Stimulated activated CD8-positive, alpha-beta memory T cell treated with anti-CD3 and anti-CD28 coated beads, Interleukin-15, amount 100 ng/mL, for 1 hour (primary cell): ENCODE measurements at places on chromosomes 7 and 10.

DNA sequence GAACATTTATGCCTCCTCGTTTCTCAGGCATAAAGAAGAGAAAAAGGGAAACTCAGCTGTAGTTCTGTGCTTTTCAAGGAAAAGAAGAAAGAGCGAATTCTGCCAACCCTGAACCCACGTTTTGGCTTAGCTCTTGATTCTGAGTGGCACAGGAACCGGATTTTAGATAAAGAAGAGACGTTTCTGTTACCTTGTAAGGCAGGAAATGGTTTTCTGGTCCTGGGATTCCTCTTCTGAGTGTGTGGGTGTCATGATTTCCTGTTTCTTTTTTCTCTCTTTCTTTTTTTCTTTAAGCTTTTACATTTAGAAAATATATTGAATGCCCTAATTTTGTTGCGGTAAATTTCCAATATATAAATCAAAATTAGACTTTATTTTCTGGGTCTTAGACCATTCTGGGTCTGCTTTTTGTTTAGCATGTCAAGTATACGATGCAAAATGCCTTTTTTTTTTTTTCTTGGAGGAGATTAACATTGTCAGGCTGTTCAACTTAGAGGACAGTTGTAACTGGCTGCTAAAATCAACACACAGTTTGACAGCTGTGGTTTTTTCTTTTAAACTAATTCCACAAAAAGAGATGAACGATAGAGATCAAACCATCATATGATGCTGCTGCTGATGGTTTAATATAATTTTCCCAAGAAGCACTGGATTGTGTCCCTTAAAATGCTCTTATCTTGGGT, 190.8 kb downstream of the GATA3 start:
- DNase-seq, result no peak

- DNase-seq, result no peak
Measured at GRCh38 chr10:22824984-22825383, 102.9 kb upstream of the ARMC3 start.

GRCh38 chr7:133511252-133511651, 258.4 kb downstream of the EXOC4 start:
- no peak for DNase-seq

- no peak for DNase-seq
Measured at GRCh38 chr7:151198945-151199848, 11.1 kb downstream of the H2BK1 start.

DNA sequence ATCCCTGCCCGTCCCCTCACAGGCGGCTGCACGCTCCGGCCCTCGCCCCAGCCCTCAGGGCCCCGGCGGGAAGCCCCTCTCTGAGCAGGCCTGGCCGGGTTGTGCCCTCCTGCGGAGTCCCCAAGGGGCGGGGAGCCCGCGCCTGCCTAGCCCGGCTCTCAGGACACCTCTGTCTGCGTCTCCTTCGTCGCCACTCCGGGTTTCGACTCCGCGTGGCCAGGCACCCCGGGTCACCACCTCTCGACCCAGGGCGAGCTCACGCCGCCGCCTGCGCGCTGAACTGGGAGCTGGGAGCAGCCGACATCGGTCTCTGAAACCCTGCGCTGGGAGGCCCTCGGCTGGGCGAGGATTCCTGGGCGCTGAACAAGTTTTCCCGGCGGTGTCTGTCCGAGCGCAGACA, 6.2 kb upstream of the OGDHL start:
- DNase-seq, result no peak

DNA sequence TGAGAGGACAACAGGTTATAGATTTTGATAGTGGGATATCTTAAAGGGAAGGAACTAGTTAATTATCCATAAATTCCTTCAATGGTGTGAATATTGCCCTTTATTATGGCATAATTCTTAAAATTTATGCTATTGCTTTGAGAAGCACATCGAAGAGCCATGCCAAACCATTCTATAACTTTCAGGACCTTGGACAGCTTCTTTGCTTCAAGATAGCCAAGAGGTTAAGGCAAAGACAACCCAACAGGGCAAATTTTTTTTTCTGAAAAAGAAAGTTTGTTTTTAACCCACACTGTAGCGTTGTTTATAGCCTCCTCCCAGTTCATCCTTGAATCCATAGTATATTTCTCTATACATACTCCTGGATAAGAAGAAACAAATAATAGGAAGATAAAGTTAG, 103.2 kb downstream of the NRG3 start:
- no peak for DNase-seq

- no peak for DNase-seq
Measured at GRCh38 chr7:98681951-98682350, 64.9 kb downstream of the NPTX2 start.

DNA sequence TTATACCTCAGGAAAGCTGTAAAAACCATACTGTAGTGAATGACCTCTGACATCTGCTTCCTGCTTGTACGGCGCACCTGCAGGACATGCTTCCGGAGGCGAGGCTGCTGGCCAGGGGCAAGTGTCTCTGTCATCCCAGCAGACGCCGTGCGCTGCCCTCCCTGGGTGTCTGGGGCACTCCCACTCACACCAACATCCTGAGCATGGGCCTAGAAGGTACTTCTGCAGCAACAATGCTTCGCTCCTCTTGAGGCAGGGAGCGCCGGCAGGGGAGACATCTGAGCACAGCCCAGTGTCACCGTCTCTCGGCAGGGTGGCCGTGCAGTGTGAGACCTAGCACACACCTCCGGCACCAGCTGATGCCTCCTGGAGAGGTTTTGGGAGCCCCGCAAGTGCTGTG, 269.2 kb downstream of the MAD1L1 start:
- no peak for DNase-seq

DNA sequence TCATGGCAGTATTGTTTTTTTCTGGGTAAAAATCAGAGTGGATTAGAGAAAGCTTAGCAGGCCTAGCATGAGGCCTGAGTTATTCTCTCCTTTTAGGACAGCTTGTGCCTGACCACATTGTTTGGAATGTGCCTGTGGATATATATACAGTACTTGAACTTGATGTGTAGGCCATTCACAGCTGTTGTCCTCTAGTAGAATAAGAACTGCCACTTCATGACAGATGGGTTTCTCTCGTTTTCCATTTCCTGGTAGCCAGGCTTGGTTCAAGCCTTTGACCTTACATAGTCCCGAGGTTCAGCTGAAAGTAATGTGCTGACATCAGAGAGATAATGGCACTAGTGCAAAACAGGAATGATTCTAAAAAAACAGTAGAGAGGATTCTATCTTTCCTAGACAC, 473.9 kb downstream of the AUTS2 start:
- DNase-seq, result no peak

- DNase-seq, result no peak
Measured at GRCh38 chr10:47458466-47459154, 25.3 kb downstream of the ANXA8 start.

DNA sequence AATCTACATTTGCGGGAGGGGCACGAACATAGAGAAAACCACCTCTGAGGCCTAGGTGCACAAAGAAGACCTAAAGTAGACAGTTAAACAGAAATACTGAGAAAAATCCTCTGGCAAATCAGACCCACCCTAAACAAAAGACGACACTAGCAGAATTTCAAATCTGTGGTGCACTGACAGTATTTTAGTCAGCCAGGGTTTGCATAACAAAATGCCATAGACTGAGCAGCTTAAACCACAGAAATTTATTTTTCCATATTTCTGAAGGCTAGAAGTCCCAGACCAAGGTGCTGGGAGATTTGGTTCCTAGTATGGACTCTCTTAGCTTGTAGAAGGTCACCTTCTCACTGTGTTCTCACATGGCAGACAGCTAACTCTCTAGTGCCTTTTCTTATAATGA, 26.3 kb downstream of the IPMK start:
- no peak for DNase-seq

GRCh38 chr10:16583382-16583781, 61.7 kb upstream of the C1QL3 start:
- no peak for DNase-seq

DNA sequence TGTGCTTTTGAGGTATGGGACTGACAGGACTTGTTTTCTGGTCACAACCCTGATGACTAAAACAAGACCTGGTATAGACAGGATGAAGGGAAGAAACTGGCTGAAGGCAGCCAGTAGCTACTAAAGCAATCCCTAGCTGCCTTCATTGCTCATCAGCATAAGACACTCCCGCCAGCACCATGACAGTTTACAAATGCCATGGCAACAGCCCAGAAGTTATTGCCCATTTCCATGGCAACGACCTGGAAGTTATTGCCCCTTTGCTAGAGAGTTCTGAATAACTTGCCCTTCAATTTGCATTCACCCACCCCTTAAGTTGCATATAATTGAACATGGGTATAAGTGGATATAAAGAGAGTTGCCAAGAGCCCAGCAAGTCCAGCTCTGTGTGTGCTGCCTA, 169.6 kb upstream of the FAM171A1 start:
- no peak for DNase-seq

- DNase-seq, result no peak
Measured at GRCh38 chr7:151693140-151693539, 173.4 kb upstream of the RHEB start.

DNA sequence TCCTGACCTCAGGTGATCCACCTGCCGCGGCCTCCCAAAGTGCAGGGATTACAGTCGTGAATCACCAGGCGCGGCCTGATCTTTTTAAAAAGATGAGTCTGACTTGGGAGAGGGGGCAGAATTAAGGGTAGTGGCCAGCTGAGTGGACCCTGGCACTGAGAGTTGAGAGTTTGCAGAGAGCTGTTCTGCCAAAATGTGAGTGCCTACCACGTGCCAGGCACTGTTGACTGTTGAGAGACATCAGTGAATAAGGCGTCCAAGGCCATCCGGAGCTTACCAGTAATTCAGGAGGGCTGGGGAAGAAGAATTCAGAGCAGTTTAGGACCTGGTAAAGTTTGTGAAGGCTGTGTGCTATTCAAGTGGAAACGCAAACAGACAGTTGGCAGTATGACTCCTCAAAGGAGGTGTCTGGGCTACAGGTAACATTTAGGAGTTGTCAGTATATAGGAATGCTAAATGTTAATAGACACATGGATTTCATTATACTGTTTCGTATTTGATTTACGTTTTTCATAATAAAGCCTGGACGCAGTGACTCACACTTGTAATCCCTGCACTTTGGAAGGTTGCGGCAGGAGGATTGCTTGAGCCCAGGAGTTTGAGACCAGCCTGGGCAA, 1.5 kb downstream of the NIPSNAP2 start:
- no peak for DNase-seq

- no peak for DNase-seq
Measured at GRCh38 chr7:129434675-129435318, 565 bp downstream of the STRIP2 start.

GRCh38 chr10:32161586-32161985, 105.4 kb upstream of the KIF5B start:
- DNase-seq, result no peak

DNA sequence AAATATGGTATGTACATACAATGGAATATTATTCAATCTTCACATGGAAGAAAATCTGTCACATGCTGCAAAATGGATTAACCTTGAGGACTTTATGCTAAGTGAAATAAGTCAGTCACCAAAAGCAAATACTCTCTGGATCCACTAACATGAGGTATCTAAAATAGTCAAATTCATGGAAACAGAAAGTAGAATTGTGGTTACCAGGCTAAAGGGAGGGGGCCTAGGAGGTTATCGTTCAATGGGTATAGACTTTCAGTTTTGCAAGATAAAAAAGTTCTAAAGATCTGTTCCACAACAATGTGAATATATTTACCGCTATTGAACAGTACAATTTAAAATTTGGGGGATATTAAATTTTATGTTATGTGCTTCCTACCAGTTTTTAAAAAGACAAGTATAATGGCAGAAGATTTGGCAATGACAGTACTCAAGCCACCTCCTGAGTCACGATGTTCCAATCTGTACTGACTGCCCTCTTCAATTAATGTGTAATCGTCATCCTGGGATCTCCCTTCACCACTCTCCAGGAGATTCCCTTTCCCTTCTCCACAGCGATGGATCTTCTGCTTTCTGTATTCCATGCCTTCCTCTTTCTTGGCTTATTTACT, 32.3 kb upstream of the IL6 start:
- DNase-seq, result no peak

- no peak for DNase-seq
Measured at GRCh38 chr7:157017149-157017548, 6.7 kb upstream of the MNX1 start.

- DNase-seq, result no peak
Measured at GRCh38 chr10:112539340-112539739, 92.3 kb downstream of the VTI1A start.

GRCh38 chr7:129376778-129377700, 57.2 kb upstream of the STRIP2 start:
- DNase-seq, result no peak

DNA sequence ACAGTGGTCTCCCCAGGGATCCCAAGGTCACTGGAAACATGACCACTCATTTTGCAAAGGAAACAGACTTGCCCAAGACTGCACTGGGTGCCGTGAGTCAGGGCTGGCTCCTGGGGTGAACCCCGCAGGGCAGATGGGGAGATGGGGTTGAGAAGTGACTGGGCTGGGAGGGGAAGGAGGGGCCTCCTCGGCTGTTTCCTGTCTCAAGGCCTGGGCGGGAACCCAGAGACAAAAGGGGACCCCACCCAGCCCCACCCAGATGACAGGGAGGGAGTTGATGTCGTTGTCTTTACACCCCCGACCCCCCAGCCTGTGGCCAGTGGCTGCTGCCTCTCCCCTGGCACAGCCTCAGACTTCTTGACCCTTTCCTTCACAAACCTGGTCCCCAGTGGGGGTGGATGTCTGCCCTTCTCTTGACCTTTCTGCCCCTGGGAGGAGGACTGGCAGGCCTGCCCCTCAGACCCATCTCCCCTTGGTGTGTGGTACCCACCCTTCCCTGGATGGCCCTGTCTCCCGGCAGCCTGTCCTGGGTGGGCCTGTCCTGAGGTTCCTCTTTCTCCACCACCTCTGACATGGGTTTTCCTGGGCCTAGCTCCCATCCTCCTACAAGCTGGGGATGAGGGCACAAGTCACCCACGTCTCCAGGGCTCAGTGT, 1.4 kb downstream of the MYO1G start:
- no peak for DNase-seq

- DNase-seq, result no peak
Measured at GRCh38 chr10:109427411-109427810, 495.9 kb downstream of the XPNPEP1 start.

DNA sequence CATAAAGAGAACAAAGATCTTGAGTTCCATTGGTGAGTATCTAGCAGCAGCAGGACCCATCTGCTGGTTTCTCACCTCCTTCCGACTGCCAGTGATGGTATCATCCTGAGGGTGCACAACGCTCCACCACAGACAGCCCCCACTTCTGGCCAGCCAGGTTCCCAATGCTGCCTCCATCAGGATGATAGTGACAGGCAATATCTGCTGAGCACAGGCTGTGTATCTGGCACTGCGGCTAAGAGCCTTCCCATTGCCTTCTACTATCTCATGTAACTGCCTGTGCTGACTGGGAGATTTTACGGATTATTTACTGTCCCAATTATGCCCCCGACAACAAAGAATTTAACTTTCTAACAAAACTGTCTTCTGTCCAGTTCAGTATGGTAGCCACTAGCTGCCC, 352.4 kb upstream of the AOAH start:
- no peak for DNase-seq

GRCh38 chr10:110919971-110920881, 822 bp downstream of the SHOC2 start:
- no peak for DNase-seq

- no peak for DNase-seq
Measured at GRCh38 chr10:80081801-80082750, 3.6 kb downstream of the TMEM254 start.
